ENCODE measurements at places on chromosomes 12 and 14.

DNA sequence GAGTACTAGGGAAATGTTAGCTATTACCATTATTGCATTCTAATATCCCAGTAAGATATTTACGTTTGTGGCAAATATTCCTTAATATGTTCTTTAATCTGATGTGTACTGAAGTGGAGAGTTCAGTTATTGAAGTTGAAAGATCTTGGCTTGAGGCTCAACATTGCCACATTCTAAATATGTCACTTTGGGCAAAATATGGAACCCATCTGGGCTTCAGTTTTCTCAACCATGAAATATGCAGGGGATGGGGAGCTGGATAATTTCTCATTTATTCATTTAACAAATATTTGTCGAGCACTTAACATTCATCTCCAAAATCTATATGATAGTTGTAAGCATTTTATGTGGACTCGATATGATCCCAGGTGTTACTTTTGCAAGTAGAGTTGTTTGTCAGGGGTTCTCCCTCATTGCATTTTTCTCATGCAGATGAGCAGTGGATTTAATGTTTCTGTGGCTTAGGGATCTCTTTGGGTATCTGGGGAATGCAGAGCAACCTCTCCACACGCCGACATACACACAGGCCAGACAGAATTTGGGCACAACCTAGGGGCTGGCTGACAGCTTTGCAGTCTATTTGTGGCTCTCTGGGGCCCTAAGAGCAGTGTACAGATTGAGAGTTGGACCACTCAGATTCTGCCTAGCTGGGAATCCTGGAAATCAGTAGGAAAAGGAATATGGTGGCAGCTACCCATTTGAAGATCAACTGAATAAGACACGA is 26.6 kb upstream of the APPL2 start:
- DNase-seq = no peak

DNA sequence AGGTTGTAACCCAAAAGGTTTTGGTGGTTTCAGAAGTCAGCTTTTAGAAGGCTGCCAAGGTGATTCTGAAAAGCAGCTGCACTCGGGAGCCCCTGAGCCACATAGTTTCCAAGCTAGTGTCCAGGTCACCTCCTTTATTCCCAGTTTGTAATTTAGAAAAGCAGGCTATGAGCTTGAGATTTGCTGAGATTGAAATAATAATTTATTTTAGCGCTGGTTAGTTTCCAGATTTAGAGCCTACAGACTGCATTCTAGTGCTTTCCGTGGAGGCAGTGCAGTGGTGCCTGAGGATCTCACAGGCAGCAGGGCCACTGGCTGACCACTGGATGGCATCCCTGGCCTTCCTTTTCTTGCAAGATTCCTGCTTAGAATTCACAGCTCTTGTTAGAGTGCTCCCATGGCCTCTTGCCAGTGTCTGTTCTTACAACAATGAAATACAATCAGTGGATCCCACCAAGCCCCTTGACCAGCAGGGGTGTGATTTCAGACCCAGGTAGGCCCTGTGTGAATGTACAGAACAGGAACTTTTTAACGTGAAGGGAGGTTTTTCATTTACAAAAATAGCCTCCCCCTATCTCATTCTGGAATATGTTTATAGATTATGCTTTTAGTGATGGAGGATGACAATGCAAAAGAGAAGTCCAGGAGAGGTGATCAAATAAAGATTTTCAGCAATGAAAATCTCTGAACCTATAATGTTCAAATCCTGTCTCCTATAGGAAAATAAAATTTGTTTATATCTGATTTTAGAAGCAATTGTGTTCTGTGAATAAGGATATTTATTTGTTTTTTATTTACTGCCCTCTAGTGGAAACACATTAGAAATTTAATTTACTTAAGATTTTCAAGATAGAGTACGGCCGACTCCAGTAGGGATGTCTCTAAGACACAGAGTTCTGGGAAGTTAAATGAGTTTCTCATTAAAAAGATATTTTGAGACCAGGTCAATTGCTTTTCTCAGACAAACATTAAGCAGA is 362.1 kb upstream of the STXBP6 start:
- no peak for DNase-seq

DNA sequence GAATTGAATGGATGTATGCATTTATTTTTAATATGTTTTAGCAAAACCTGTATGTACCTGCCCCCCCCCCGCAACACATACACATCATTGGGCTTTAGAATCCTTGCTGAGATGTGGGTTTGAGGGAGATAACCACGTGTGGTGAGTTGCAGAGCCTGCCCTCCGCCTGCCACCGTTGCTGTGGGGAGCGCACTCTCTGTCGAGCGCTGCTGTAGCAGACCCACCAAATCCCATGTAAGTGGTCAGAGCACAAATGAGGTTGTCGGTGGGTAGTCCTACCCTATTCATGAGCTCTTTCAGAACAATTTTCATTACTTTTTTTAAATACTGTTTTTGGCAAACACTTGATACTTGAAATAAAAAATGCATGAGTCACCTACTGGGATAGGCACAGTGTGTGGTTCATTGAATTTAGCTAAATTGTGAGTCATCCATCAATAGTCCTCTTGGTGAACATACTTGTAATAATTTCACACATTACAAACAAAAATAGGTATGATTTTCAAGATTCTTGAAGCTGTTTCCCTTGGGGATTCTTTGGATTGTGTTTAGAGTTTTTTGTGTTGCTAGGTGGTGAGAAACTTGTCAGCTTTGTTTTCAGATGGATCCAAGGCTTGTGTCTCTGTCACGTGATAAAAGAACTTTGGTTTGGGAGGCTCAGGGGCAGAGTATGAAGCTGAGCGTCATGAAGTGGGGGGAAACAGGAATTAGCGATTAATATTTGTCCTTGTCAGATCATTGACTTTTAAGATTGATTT is 107.6 kb downstream of the PTCSC3 start:
- no peak for DNase-seq

- DNase-seq = no peak
Observed at GRCh38 chr12:116939734-116940133, 29.0 kb downstream of the FBXW8 start.

DNA sequence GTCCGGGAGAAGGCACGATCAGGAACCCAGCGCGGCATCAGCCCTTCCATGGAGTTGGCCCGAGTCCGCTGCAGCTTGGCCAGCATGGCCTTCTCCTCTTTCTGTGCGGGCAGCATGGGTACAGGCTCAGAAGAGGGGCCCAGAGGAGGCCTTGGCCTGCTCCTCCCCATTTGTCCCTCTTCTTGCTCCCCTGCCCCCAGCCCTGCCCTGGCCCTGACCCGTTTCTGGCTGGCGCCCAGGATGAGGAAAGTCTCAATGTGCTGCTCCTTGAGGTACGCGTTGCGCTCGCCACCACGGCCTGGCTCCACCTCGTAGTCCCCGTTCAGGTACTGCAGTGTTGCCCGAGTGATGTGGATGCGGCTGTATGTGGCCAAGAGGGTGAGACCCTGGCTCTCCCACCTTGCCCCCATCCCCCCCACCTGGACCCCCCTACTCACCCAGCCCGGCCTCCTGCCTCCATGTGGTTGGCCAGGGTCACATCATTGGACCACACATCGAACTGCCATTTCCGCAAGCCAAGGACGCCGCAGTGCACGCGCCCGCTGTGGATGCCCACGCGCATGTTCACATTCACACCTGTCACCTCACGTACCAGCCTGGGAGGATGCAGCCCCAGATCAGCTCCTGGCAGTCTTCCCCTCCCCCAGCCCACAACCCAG is 12.8 kb downstream of the ADCY6 start:
- DNase-seq = no peak

GRCh38 chr14:81982046-81982445 is 448.4 kb upstream of the SEL1L start:
- DNase-seq = no peak

GRCh38 chr12:108571609-108572165 is 9.3 kb downstream of the ISCU start:
- DNase-seq = no peak

- no peak for DNase-seq
Observed at GRCh38 chr14:58408681-58409215, 13.0 kb downstream of the TOMM20L start.

GRCh38 chr12:108714866-108715265 is 16.5 kb downstream of the CORO1C start:
- no peak for DNase-seq

- no peak for DNase-seq
Observed at GRCh38 chr12:92334552-92334951, 188.9 kb upstream of the BTG1 start.

DNA sequence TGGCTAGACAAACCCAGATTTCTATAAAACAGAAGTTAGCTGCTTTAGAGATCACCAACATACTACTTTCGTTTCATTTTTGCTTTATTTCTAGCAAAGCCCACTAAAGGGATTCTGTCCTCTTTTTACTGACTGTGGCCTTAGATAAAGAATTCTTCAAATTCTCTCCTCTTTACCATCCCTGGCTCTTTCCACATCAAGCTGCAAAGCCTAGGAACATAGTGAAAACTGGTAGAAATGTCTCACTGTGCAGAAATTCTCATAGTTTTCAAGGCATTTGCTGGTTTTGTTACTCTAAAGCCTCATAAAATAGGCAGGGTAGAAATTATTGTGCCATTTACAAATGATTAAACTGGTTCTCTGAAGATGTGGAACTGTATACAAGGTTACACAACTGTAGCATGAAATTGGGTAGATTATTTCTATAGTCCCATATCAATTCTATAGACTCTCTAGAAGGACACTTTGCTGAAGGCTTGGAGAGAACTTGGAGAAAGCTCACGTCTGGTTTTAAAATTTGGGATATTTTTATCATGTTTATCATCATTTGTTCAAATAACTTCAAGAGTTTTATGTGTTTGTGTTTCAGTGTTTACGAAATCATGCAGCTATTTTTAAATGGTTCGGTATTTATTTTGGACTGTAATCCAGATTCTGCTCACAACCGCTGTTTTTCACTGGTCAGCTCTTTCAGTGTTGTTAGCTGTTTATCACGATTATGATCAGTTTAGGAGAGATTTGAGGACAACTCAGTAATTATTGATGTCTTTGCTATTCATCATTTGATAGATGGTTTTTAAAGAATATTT is 36.7 kb upstream of the CSRP2 start:
- no peak for DNase-seq

DNA sequence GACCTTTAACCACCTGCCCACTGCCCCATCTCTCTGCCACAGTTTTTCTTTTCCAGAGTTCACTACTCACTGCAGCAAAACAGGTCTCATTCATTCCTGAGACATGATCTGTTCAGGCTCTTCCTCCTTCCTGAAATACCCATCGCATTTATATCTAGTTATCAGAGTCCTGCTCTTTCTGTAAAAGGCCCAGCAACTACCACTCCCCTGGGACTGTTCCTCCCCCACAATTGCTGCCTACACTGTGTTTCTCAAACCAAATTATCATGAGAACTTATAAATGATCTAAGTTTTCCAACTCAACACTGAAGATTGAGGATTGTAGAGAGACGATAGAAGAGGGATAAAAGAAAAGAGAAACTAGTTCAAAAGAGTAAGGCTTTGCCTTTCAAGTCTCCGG is 40.8 kb upstream of the EPS8 start:
- DNase-seq = no peak

DNA sequence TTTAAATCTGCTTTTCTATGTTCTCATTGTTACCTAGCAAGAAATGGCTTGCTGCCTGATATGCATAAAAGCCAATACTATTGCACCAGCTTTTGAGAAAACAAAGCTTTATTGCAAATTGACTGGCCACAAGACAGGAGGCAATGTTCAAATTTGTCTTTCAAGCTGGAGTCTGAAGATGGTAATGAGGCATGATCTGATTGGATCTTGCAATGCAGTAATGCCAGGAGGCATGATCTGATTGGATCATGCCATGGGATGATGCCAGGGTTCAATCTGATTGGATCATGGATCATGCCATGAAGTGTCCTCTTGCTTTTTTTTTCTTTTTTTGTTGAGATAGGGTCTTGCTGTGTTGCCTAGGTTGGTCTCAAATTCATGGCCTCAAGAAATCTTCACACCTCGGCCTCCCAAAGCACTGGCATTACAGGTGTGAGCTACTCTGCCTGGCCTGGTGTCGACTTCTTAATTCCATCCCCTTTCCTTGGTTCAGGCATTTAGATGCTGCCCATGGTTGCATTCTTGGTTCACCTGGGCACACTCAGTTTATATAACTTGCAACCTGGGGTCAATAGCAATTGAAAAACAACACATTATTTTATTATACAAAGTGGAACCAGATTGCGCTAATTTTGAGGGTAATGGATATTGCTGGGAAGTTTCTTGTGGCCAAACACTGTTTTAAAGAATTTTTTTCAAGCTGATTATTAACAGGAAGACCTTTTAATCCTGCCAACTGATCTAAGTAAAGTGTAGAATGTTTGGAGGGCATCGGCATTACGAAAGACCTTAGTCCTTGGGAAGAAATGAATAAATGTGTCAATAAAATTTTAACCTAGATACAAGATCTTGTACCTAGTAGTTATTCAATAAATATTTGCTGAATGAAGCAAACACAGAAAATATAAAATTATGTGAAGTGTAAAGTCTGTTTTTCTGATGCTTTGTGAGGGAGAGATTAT is 38.8 kb downstream of the HSD17B6 start:
- DNase-seq = no peak

DNA sequence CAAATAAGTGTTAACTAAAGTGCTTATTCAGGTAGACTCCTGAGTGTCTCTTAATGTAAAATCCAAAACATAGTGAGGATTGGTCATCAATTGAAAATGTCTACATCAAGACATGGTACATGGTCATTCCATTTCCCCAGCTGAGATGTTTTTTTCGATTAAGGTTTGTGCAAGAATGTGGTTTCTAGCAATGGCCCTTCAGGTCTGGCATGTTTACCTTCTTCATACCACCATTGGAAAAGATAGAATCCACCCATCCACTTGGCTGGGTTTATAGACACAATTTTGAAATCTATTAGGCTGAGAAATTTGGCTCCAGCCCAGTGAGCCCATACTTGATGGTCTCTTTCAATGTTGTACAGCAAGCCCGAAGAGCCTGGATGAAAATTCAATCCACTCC is 145.9 kb downstream of the ANO4 start:
- DNase-seq = no peak

GRCh38 chr12:76706101-76706500 is 57.8 kb upstream of the ZDHHC17 start:
- no peak for DNase-seq

- DNase-seq = peak; percentile 11
Observed at GRCh38 chr14:59870277-59871165, at the start of gene RTN1. RTN1 (minus strand) TSS chr14:59870776; CDS start chr14:59870630, 146 bp downstream.

Data from CD4-positive, alpha-beta T cell treated with Interleukin-12 subunit alpha and Interleukin-12 subunit beta, for 1 hour (primary cell).